ENCODE measurements at places on chromosomes 5 and 9.

GRCh38 chr9:27165670-27166069 is 56.6 kb downstream of the TEK start:
- no peak for DNase-seq

GRCh38 chr5:157596487-157596886 is 20.9 kb upstream of the ADAM19 start:
- no peak for DNase-seq

GRCh38 chr5:67910546-67910945 is 305.0 kb upstream of the PIK3R1 start:
- no peak for DNase-seq

DNA sequence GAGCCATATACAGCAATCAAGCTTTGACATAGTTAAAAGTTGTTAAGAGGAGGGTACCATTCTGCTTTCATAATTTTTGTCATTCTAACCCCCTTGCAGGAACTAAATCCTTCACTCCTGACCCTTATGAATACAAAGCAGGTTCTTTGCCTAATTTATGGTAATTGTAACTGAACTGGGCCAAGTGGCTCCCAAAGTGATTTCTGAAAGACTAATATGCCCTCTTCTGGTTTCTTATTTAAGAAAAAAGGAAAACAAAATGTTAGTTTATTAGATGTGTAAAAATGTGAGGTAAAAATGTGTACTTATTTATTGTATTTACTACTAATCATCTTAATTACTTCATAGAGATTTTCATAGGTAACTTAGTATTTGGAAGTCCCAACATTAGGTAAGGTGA is 268.5 kb downstream of the BNC2 start:
- no peak for DNase-seq

- DNase-seq: peak; percentile 94
Observed at GRCh38 chr9:83334320-83334719, 203.9 kb downstream of the FRMD3 start.

- DNase-seq: no peak
Observed at GRCh38 chr9:33799928-33800704, 4.8 kb downstream of the PRSS3 start.

DNA sequence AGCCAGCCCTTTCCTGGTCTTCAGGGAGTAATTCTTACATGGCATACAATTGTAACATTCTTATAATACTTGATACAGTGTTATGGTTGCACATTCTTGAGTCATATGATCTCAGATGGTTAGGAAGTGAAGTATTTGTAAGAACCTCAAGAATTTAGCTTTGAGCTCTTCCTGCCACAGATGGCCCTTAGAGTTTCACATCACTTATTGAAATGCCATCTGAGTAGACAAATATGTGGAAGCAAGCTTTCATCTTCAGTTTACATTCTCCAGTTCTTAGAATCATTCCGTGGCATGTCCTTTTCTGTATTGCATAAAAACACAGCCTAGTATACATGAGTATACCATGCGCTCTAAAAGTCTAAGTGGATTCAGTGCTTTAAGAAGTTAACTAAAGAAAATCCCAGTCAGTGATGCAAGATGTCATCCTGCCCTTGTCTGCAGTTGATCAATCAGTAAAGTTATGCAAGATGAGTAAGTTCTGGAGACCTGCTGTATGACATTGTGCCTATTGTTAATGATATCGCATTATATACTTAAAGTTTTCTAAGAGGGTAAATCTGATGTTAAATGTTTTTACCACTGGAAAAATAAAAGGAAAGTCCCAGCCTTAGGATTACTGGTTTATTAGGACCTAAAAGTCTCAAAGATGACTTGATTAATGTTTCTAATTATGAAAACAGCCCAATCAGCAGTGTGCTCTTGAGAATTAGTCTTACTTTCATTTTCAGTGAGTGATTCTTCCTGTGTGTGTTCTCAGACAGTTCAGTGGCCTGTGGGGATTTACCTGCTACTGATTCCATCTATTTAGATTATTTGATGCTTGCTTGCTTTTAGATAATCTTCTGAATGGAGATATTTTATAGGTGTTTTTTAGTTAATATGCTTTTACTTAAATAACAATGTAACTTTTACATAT is 29.4 kb downstream of the RHOBTB3 start:
- DNase-seq: peak; percentile 98

DNA sequence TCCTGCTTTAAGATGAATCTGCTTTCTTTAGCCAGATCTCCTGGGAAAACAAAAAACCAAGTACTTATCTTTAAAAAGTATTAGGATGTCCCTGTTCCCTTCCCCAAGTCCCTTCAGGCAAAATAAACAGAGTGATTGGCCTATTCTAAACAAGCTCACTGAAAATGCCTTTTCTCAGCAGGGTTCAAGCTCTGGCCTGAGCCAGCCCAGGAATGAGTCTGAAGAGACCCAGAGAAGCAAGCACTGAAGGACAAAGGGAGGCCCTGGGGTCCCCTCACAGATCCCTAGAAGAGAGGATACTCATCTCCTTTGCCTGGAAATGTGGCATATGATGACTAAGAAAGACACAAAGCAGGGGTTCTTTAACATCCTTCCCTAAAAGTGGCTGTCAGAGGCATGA is 66.8 kb upstream of the MAP1B start:
- no peak for DNase-seq

DNA sequence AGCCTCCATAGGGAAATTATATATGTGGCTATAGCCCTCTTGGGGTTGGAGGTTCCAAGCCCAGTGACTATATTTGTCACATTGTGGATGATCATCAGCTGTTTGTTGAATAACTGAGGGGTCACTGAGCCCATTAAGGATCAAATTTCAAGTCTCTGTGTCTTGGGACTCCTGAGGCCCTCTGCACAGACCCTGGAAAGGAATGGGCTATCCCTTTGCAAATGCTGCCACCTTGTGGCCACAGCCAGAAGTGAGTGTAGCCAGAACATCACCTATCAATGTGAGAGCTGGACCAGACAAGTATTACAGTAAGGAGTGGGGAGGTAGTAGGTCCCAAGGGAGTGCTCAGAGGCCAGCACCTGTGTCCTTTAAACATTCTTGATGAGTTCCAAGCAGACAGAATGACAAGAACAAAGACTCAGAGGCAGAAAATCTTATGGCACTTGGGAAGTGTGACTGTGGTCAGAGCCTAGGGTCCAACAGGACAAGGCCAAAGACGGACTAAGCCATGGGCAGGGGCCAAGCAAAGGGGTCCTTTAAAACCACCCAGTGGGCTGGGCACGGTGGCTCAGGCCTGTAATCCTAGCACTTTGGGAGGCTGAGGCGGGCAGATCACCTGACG is 8.2 kb downstream of the RPP25L start:
- DNase-seq: peak; percentile 82

DNA sequence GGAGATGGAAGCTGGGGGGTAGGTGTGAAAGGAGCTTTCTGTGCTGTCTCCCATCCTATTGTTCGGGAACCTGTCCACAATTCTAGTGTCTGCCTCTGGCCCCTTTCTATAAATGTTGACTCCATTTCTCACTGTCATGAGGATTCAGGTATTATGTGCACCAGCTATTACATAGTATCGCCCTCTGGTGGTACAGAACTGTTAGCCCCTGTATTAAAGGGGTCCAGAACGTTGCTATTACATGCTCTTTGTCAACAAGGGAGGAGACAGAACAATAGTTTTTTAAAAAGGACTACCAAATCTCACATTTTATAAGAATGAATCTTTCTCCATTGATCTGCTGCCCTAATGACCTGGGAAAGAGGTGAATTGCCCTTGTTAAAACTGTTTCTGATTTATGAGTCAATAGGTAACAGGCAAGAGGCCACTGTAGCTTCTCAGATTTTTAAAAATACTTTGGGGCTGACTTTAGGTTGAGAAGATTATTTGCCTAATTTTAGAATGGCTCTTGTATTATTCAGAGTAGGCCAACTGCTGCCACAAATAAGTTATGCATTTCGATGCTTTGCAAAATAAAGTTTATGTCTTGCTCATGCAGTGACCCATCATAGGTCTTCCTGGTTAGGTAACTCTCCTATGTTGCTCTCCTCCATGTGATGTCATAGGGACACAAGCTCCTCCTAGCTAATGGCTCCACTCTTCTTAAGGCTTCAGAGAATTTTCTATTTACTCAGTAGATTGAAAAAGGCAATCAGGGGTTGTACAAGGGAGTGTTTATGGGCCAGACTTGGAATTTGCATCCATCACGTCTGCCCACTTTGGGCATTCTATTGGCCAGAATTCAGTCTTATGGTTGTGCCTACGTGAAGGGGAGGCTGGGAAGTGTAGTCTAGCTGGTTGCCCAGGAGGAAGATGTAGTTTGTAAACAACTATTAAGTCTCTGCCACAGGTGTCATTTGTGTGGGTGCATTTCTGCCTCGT is 20.8 kb downstream of the DCANP1 start:
- peak; percentile 82 for DNase-seq

DNA sequence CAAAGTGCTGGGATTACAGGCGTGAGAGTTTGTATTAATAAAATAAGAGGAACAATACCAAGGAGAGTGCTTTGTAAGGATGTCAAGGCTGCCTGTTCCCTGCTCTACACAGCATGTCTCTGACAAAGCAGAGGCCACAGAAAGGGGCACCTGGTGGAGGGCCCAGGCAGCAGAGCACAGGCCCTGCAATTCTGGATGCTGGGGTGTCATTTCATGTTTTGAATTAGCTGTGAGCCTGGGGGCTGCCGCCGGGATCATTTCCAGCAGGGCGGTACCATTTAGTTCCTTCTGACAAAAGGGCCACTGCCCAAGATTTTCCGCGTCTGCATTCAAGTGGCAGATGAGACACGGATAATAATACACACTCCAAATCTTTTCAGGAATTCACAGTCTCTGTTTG is 396.9 kb downstream of the GADD45G start:
- DNase-seq: no peak

GRCh38 chr5:138696501-138696900 is 56.7 kb upstream of the CTNNA1 start:
- DNase-seq: peak; percentile 59

Measured in choroid plexus epithelial cell (primary cell).